ENCODE measurements at places on chromosomes 4 and X.

- no peak for DNase-seq
Measured at GRCh38 chr4:162878096-162878495, 288.6 kb downstream of the NAF1 start.

DNA sequence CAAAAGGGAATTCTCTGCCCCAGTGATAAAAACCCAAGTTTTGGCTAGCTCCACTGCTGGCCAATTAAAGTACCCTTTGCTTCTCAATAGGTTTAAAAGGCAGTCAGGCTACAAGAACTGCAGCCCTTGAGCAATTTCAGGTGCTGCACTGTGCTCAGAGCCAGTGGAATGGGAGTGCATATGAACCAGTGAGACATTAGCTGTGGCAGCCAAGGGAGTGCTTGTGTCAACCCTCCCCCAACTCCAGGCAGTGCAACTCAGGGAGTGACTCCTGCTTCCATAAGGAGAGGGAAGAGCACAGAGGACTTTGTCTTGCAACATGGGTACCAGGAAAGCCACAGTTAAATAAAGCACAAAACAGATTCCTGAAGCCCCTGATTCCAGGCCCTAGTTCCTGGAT is 61.6 kb upstream of the VAMP7 start:
- DNase-seq: no peak

GRCh38 chr4:15658136-15658770 is 3.1 kb upstream of the FBXL5 start:
- no peak for DNase-seq

DNA sequence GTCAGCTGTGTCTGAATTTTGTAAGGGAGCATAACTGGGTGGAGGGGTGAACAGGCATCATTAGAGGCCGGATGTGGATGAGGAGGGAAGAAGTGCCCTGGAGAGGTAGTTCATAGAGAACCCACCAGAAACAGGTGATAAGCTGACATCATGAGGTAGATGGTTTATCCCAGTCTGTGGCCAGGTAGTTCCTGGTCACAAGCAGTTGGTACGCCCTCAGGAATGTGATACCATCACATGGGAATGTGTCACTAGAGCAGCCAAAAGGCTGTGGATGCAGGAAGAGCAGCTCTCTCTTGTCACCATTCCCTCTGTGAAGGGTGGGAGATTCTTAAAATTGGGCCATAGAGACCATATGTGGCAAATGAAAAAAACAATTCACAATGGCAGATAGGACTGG is 21.9 kb downstream of the MSN start:
- DNase-seq: no peak

GRCh38 chr4:2591189-2591588 is 54.7 kb downstream of the FAM193A start:
- DNase-seq: no peak

DNA sequence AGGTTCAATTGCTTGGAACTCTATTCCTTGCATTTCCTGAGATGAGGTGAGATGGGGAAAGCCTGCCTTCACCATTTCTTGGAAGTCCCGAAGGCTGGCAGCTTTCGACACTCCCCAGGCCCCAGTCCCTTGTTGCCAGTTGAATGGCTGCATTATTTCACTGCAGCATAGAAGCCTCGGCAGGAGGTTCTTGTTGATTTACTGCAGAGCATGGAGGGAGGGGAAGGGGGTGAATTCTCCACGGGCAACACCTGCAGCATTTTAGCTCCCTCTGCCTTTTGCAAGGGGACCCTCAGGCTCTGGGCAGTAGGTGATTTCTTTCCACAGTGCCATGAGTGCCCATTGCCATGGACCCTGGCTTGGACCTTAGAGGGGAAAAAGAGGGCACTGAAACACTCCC is 10.7 kb upstream of the BCLAF3 start:
- DNase-seq: no peak

Data from activated CD4-positive, alpha-beta memory T cell treated with anti-CD3 and anti-CD28 coated beads for 36 hours (primary cell).